ENCODE measurements at places on chromosomes 7 and 10.

DNA sequence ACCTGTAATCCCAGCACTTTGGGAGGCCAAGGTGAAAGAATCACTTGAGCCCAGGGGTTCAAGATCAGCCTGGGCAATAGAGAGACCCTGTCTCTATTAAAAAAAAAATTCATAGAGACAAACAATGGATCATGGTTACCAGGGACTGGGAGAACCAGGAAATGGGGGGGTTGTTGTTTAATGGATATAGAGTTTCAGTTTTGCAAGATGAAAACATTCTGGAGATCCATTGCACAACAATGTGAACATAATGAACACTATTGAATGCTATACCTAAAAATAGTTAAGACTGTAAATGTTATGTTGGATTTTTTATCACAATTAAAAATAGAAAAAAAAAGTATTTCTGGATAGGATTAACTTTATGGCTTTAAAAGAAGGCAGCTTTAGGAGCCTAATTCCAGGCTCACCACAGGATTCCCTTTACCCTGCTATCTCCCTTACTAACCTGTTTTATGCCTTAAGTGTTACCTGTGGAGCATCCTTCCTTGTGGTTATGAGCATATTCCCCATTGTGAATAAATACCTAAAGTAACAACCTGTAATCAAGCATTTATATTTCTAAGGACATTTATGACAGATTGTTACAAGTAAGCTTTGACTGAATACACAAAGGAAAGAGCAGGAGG, 45.1 kb upstream of the SGCE start:
- no peak for DNase-seq

DNA sequence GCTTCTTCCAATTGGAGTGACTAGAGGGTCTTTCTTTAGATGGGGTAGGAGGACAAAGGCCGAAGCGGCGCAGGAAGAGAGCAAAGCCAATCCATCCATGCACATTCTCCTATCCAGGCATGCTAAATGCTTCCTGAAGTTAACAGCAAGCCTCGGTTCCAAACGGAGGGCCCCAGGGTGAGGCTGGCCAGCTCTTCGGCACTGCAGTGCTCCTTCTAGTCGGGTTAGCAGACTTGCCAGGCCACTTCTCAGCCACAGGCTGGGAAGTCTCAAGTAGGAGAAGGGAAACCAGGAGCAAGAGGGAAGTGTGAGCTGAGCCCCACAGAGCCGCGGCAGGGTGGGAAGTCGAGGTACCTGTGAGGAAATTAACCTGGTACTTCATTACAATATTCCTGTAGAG, 253.8 kb upstream of the INHBA start:
- no peak for DNase-seq

GRCh38 chr10:6140141-6140841, 51.5 kb downstream of the RBM17 start:
- DNase-seq = no peak

DNA sequence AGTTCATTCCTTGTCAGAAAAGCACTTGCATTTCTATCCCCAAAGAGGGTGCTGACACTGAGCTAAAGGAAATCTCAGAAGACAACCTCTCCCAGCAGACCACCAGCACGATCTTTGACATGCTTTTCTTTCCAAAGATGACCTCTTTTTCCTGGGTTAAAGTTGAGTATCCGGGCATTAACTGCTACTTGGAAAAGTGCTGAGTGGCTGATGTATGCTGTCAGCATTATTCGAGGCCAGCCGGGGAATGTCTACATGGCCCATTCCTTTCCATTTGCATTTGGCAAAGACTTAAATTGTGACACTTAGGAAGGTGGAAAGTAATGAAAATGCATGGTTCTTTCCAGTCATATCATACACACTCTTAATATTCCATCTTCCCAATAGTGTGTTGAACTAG, 90.6 kb upstream of the SKAP2 start:
- no peak for DNase-seq

- DNase-seq = no peak
Measured at GRCh38 chr7:157271991-157272324, 64.8 kb upstream of the DNAJB6 start.

- no peak for DNase-seq
Measured at GRCh38 chr7:945147-945555, 9.3 kb downstream of the ADAP1 start.

DNA sequence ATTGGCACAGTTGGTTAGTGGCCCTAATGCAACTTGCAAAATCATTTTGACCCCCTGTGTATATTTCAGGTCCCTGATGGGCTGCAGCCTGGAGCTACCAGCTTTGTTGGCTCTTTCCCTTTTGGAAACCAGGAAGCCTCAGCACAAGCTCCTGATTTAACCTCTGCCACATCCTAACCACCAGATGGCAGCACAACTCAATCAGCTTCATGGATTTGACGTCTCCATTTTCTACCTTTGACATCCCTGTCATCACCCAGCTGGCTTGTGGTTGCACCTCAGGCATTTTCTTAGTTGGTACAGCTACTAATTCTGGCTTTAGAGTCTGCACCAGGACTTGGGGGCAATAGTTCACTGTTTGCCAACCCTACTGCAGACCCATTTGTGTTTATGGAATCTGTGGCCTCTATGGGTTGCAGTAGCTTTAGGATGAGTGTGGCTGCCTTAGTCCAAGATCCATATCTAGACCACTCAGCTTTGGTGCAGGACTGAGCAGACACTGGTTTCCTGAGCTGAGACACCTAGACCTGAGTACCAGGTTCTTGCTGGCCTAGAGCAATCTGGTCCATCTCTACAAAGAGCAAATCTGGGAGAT, 456.2 kb downstream of the REEP3 start:
- peak; percentile 72 for DNase-seq

DNA sequence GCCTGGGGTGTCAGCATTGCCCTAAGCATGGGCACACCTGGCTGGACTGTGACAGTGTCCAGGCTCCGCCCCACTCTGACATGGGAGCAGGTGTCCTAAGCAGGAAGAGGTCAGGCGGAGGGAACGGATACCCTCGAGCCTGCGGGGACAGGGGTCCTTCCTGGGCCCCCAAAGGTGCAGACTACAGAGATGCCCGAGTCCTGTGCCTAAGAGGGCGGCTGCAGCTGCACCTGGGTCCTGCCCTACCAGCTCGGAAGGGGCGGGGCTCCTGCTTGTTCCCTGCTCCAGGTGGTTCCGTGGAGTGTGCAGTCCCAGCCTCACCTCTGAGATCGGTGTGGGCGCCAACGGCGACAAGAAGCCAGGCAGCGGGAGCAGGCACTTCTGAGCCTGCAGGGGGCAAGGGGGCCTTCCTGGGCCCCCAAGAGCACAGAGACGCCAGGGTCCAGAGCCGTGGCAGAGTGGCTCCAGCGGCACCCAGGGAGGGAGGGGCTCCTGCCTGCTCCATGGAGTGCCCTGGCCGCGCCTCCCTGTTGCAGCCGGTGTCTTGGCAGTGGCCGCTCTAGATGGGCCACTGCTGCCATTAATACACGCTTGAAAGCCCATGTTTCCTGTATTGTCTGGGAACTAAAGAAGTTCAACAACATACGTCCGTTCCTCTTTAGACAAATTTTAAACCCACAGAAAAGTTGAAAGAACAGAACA, 64.5 kb upstream of the CACNA2D1 start:
- no peak for DNase-seq

DNA sequence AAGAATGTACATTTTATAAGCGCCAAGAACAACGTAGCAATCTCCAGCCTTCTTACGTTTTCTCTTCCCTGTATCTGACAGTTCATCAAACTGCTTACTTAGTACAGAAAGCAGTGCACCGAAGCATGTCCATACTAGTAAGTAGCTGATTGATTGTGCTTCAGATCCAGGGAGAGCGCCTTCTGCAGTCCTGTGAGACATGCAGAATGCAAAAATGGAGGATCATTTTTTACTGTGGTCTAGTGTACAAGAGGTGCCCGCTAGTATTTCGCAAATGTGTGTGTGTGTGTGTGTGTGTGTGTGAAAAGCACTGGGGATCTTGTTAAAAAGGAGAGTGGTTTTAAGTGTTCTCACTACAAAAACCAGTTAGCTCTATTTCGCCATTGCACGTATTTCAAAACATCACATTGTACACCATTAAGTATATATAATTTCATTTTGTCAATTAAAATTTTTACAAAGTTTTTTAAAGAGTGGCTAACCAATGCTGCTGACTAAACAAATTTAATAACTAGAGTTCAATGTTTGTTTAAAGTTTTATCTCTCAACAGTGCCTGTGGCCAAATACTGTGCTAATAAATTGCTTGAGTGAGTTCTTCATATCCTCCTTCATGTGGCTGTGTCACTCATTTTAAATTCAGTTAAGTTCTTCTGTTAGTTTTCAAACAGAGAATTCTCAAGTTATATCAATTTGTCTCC, 99.6 kb downstream of the ZMYND11 start:
- DNase-seq = no peak

- DNase-seq = peak; percentile 56
Measured at GRCh38 chr10:22805304-22805703, 90.9 kb upstream of the PIP4K2A start.

GRCh38 chr10:89346405-89347254, 18.8 kb downstream of the IFIT3 start:
- no peak for DNase-seq

- no peak for DNase-seq
Measured at GRCh38 chr10:56561336-56561735, 200.3 kb upstream of the ZWINT start.
